ENCODE measurements at places on chromosomes 6 and 20.
A peak's percentile ranks its signal among the peaks of the same experiment; 100 is the strongest.

DNA sequence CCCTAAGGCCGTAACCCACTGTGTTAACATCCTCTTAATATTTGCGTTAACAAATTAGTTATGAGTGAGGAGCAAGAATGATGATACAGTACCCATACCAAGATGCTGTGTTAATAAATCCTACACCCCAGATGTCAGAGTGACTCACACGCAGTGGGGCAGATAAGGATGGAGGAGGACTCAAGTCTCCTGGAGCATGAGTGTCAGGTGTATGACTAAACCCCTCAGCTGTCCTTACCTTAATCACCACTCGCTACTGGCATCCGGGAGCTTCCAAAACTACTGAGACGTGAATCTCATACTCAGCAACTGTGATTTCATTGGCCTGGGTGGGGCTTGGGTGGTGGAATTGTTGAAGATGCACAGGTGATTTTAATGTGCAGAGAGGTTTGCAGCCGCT lies 131.3 kb upstream of the MTHFD1L start:
- H3K27ac ChIP-seq = no peak overlapping the region
- no peaks in the 10 kb centered on the region for H3K4me1 ChIP-seq
- H3K4me3 ChIP-seq = no peak overlapping the region
- H3K27me3 ChIP-seq = no peaks in the 10 kb centered on the region
- peaks cover 5% of the 10 kb centered on the region for H3K36me3 ChIP-seq

DNA sequence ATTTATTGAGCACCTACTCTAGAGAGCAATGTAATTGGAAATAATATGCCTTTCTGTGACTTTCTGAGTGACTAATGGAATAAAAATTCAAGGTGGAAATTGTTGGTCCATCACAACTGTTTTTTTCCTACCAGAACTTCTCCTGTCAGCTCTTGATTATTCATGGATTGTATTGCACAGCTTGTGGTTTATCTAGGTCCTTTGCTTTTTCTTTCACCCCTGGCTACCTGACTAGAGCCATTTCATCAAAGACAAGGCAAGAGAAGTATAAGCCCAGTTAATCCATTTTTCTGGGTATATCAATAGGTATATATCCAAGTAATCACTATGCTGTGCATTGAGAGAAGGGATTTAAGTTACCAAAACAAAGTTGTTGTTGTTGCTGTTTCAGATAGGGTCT lies 168.4 kb downstream of the MMS22L start:
- H3K27me3 ChIP-seq = peaks cover under 1% of the 10 kb centered on the region
- H3K36me3 ChIP-seq = no peaks in the 10 kb centered on the region
- DNase-seq = no peak
- H3K4me1 ChIP-seq = no peaks in the 10 kb centered on the region

DNA sequence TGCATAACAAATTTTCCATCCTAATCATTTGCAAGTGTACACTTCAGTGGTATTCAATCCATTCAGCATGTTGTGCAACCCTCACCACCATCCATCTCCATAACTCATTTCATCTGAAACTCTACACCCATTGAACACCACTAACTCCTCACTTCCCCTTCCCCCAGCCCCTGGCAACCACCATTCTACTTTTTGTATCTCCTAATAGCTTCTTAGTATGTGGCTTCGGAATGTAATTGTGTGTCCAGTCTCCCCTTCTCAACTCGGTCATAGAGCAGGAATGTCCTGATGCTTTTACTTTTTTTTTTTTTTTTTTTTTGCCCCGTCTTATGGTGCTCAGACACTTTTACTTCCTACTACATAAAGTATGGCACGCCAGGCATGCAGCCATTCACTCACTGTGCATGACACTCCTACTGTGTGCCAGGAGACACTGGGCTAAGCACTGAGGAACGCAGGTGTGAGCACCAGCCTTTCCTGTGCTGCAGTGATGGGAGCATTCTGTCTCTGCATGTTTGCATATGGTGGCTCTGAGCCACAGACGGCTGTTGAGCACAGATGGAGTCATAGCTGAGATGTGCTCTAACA lies 15.3 kb downstream of the HCK start:
- H3K36me3 ChIP-seq = peaks cover 1% of the 10 kb centered on the region
- H3K4me3 ChIP-seq = no peak overlapping the region
- H3K27ac ChIP-seq = no peak overlapping the region
- no peaks in the 10 kb centered on the region for H3K4me1 ChIP-seq

GRCh38 chr6:32761072-32761471 lies 2.3 kb downstream of the HLA-DQB2 start:
- no peaks in the 10 kb centered on the region for H3K4me1 ChIP-seq
- DNase-seq = no peak
- H3K27me3 ChIP-seq = peaks cover 70% of the 10 kb centered on the region
- no peaks in the 10 kb centered on the region for H3K36me3 ChIP-seq
- H3K4me3 ChIP-seq = no peak overlapping the region

DNA sequence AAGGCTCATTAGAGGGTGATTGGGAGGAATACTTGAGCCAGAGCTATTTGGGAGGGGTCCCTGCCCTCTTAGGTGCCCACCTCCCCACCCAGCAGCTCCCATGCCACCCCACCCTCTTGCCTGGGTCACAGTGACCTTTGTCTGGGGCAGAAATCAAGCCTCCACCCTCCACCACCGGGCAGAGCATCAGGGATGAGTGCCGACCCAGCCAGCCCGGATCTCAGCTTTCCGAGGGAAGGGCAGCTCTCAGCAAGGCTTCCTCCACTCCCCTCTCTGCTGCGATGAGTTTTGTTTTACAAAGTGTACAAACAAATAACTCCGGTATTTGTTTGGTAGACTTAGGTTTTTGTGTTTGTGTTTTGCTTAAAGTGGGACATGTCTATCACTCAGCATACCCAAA lies 136.7 kb upstream of the CST7 start:
- peaks cover 9% of the 10 kb centered on the region for H3K4me1 ChIP-seq
- H3K27ac ChIP-seq = no peak overlapping the region
- no peak overlapping the region for H3K4me3 ChIP-seq
- H3K36me3 ChIP-seq = no peaks in the 10 kb centered on the region
- H3K27me3 ChIP-seq = peaks cover 56% of the 10 kb centered on the region
- no peak for DNase-seq

DNA sequence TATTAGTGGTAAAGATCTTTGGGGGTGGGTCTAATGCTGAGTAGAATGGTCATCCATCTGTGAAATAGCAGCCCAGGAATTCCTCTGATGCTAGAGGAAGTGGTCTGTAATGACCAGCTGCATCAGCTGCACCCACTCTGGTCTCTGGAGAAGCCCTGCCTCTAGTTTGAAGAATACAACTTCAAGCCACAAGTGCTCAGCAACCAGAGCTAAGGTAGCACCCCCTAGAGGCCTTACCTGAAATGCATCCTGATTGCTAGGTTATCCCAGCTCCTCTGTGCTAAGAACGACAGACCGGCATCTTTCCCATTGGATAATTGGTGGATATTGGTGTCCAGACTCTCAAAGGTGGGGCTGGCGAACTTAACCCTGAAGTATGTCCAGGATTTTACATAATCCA lies 58.2 kb downstream of the DNAH8 start:
- H3K27me3 ChIP-seq = peaks cover 30% of the 10 kb centered on the region
- no peak for DNase-seq
- no peaks in the 10 kb centered on the region for H3K36me3 ChIP-seq
- H3K4me3 ChIP-seq = no peak overlapping the region

- peak; percentile 69 for DNase-seq
- peaks cover 3% of the 10 kb centered on the region for H3K36me3 ChIP-seq
- H3K27ac ChIP-seq = peak overlapping the region; percentile 67
- no peaks in the 10 kb centered on the region for H3K27me3 ChIP-seq
- peaks cover 7% of the 10 kb centered on the region for H3K4me1 ChIP-seq
- H3K4me3 ChIP-seq = peak overlapping the region; percentile 23
These were observed 9.9 kb downstream of the CYP21A2 start for GRCh38 chr6:32047855-32048766.

DNA sequence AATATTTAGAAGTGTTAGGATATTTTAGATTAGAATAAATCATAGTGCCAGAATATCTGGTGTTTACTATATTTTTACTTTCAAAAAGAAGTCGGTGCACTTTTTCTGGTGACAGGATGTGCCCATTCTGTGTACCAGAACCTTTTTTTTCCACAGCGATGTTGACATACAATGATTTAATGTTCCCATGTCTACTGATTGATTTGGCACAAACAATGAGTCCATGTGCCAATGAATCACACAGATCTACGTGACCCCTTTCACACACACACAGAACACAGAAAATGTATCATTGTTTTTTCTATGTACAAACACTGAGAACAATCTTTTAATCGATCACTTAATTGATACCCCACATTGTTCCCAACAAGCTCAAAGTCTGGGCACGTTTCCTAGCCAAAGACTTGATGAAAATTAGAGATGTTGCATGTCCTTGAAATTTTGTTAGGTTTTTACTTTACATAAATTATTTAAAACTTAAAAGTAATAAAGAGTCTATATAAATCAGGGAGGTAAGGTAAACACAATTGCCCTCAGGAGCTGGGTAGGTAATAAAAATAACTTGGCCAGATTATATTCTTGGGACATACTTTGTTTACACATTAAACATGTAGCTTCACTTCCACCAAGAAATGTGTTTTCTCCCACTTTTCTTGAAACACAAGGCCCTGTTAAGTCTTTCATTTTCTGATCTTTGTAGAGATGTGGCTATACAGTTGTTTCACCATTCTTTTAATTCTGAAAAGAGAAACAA lies 36.4 kb upstream of the SOX4 start:
- H3K27me3 ChIP-seq = no peaks in the 10 kb centered on the region
- no peak overlapping the region for H3K4me3 ChIP-seq
- DNase-seq = no peak
- H3K36me3 ChIP-seq = no peaks in the 10 kb centered on the region

GRCh38 chr6:35905141-35905785 lies 15.6 kb downstream of the SRPK1 start:
- peak overlapping the region; percentile 32 for H3K27ac ChIP-seq
- H3K27me3 ChIP-seq = no peaks in the 10 kb centered on the region
- peaks cover 13% of the 10 kb centered on the region for H3K36me3 ChIP-seq
- peaks cover 30% of the 10 kb centered on the region for H3K4me1 ChIP-seq

DNA sequence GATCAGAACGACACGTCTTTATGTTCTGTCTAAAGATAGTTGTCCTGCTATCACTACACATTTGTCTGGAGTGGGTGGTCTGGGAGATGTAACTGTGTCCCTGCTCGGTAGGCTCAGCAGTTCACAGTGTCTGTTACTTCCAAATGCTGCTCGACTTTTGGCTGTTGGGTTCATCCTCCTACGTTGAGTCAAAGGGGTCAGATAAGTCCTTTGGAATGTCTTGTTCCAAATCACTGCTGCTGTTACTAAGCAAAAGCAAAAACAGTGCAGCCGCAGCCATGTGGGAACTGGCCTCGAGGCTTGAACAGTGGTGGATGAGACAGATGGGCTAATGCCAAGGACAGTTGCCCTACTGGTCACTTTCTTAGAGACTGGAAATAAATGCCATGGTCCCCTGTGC lies 272.2 kb upstream of the MAP3K7 start:
- peaks cover 12% of the 10 kb centered on the region for H3K27me3 ChIP-seq
- H3K36me3 ChIP-seq = no peaks in the 10 kb centered on the region
- no peak overlapping the region for H3K4me3 ChIP-seq
- no peaks in the 10 kb centered on the region for H3K4me1 ChIP-seq

DNA sequence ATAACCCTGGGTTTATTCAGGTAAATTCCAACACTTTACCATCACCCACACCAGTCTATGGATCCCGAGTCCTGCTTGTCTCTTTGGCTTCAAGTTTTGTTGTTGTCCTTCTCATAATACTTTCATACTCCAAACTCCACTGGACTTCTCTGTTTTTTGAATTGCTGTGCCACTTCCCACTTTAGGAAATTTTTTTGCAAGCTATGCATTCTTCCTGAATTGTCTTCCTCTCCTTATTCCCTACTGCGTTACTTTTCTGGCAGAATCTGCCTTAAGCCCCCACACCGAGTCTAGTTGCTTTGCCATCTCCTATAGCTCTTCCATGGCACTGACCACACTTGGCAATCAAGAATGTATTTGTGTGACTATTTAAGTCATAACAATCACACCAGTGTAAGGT lies 96.1 kb downstream of the TSHZ2 start:
- no peak overlapping the region for H3K4me3 ChIP-seq
- H3K27me3 ChIP-seq = peaks cover 58% of the 10 kb centered on the region
- no peaks in the 10 kb centered on the region for H3K4me1 ChIP-seq
- no peak overlapping the region for H3K27ac ChIP-seq

- no peaks in the 10 kb centered on the region for H3K4me1 ChIP-seq
- DNase-seq = no peak
- H3K4me3 ChIP-seq = no peak overlapping the region
- H3K27ac ChIP-seq = no peak overlapping the region
- H3K27me3 ChIP-seq = no peaks in the 10 kb centered on the region
These were observed 117.2 kb upstream of the SLC22A16 start for GRCh38 chr6:110593637-110594036.

DNA sequence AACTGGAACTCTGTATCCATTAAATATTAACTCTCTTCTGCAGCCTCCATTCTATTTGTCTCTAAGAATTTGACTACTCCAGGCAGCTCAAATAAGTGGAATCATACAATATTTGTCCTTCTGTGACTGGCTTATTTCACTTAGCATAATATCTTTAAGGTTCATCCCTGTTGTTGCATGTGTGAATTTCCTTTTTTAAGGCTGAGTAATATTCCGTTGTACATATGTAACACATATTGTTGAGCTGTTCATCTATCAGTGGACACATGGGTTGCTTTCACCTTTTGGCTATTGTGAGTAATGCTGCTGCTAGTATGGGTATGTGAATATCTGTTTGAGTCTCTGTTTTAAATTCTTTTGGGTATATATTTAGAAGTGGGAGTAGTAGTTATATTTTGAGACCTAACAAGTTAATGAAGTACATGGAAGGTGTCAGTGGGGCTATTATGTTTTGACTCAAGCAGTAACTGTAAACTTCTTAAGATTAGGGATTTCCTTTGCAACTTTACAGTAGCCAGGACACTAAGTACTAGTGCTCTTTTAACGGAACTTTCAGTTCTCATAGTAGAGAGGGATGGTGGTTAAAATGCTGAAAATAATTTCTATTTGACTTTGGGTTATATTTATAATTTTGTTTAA lies 29.7 kb upstream of the TMEM217 start:
- H3K4me1 ChIP-seq = peaks cover 29% of the 10 kb centered on the region
- H3K36me3 ChIP-seq = peaks cover 35% of the 10 kb centered on the region
- H3K4me3 ChIP-seq = no peak overlapping the region
- no peaks in the 10 kb centered on the region for H3K27me3 ChIP-seq
- no peak for DNase-seq

DNA sequence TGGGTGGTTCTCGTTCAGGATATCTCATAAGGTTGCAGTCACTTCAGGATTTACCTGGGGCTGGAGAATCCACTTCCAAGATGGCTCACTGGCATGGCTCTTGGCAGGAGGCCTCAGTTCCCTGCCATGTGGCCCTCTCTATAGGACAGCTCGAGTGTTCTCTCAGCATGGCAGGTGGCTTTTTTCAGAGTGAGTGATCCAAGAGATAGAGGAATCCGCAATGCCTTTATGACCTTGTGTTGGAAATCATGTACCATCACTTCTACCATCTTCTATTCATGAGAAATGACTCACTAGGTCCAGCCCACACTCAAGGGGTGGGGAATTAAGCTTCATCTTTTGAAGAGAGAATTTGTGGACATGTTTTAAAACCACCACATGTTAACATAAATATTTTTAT lies 37.8 kb downstream of the PPP1R16B start:
- peak overlapping the region; percentile 99 for H3K27ac ChIP-seq
- H3K4me1 ChIP-seq = peaks cover 69% of the 10 kb centered on the region
- peaks cover 36% of the 10 kb centered on the region for H3K36me3 ChIP-seq
- H3K27me3 ChIP-seq = no peaks in the 10 kb centered on the region

Measured in central memory CD8-positive, alpha-beta T cell (primary cell).